ENCODE measurements at places on chromosomes 5 and 9.

DNA sequence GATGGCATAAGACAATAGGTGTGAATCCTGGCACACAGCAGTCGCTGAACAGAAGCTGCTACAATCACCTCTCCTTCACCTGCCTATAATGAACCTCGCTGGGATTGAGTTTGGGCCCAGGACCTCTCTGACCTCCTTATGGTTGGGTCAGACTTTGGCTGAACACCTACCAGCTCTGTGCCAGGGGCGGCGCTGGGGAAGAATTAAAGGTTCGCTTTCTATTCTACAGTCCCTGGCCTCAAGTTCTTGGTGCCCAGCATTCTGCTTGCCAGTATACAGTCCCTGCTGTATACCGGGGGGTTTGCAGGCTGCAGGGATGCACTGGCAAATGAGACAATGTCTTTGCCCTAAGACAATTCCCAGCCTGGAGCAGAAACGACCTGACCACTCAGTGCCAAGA is 895 bp upstream of the STRBP start:
- DNase-seq: no peak

- no peak for DNase-seq
Observed at GRCh38 chr5:61516946-61517345, 184.9 kb downstream of the ZSWIM6 start.

GRCh38 chr9:111222757-111223156 is 107.3 kb downstream of the OR2K2 start:
- no peak for DNase-seq

DNA sequence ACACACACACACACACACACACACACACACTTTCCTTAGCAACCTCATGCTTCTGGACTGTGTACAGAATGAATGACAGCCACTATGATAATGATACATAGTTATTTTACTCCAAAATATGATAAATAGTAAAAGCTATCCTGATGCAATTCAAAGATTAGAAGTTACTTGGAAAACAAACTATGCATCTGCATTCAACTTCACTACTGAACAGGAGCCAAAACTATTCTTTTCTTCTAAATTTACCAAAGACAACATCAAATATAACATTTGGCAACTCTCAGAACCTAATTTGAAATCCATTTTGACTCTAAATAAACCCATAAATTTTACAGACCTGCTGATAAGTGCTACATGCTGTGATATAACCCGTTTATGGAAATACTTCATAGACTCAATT is 33.3 kb downstream of the GLIS3 start:
- DNase-seq: no peak

- no peak for DNase-seq
Observed at GRCh38 chr5:14167211-14167845, 24.2 kb downstream of the TRIO start.

GRCh38 chr5:2282893-2283292 is 400.2 kb upstream of the IRX4 start:
- DNase-seq: no peak

- no peak for DNase-seq
Observed at GRCh38 chr5:73917433-73917832, 291.4 kb downstream of the ARHGEF28 start.

- DNase-seq: no peak
Observed at GRCh38 chr9:94127806-94128205, 43.5 kb downstream of the PTPDC1 start.

Measured in substantia nigra (tissue), 51 donors.